CD4-positive, alpha-beta memory T cell (primary cell): ENCODE measurements at places on chromosomes 11 and 22. TPM values are rescaled to one million over a fixed set of nuclear protein-coding genes. Genes with fewer than 3 reads are reported as not detected.

The C11orf86 gene
- total RNA-seq, result not detected

The KCNQ1 gene
- total RNA-seq, result 21.6 TPM

The ACR gene
- total RNA-seq, result not detected

The ME3 gene
- total RNA-seq, result 1.3 TPM

The KDM4D gene
- 0.32 TPM for total RNA-seq

The SEC14L2 gene
- total RNA-seq, result 6.0 TPM

The CRYBB3 gene
- not detected for total RNA-seq

DNA sequence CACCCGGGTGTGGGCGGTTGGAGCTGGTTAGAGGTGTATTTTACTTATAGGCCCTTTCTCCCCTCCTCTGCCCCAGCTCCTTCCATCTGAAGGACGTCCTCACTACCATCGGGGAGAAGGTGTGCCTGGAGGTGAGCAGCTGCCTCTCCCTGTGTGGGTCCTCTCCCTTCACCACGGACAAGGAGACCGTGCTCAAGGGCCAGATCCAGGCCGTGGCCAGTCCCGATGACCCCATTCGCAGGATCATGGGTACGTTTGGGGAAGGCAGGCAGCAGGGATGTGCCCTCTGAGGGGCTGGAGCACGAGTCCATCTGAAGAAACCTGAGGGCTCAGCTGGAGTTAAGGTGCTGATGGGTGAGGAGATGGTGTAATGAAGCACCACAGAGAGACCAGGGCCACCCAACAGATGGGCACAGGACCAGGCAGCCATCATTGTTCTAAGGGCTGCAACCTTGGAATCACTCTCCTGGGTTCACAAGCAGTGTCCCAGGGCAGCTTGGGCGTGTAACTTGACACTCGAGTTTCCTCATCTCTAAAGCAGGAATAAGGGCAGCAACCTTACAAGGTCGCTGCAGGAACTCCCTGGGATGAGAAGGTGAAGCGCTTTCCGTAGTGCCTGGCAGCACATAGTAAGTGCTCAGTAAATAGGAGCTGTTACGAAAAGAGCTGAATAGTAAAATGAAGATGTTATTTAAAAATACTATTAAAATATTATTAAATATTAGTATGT, 29.4 kb downstream of the TCP11L1 start:
- no peak for DNase-seq

DNA sequence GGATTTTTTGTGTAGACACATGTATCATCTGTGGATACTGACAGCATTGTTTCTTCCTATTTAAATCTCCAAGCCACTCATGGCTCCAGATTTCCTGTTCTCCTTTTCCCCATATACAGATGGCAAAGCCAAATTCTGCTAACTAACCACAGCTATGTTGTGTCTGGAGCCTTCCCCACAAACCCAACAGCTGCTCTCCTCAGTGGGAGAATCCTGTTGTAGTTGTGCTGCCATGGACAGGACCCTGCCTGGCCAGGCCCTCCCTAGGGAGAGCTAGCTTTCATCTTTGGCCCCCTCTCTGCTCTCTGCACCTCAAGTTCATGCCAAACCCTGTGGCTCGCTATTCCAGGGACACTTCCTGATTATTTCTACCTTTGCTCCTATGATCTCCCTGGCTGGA, 106.4 kb upstream of the CCDC90B start:
- no peak for DNase-seq

DNA sequence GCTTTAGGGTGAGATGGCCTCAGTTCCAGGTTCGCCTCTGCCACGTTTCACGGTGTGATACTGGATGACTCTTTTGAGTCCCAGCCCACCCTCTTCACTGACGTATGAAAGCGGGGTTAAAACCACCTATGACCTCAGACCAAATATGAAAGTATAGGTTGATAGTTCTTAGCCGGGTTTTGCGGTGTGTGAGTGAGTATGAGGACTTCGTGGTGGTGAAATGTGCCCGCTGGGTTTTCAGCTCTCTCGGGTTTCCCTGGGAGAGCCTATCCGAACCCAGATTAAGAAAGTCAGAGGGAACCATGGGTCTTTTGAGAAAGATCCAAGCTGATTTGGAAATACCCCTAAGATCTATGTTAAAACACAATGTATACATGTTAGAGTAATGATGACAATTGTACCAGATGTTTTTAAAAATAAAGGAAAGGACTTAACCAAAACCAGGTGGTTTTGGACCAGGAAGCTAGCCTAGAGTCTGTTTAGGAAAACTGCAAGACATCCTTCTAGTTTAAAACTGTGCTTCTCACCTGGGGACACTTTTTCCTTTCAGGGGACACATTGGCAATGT, 25.8 kb upstream of the ST3GAL4 start:
- DNase-seq, result peak; percentile 19

- DNase-seq, result no peak
These were observed 476.7 kb upstream of the CCDC179 start for GRCh38 chr11:23336961-23337360.

DNA sequence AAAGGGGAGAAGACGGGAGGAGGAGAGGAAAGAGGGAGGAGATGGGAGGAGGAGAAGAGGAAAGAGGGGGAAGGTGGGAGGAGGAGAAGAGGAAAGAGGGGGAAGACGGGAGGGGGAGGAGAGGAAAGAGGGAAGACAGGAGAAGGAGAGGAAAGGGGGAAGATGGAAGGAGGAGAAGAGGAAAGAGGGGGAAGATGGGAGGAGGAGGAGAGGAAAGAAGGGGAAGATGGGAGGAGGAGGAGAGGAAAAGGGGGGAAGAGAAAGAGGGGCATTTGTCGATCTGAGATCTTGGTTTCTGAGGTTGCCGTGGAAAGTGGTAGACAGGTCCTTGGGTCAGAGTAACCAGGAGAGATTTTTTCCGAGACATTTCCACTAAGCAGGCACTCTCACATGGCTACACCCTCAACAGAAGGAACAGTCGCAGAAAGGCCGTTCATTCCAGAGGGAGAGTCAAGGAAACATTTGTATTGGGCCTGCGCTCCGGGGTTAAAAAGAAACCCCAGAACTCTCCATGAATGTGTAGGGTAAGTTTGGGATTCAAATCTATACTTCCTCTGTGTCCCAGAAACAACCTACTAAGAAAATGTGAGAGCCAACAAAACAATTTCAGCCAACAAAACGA, 39.8 kb upstream of the CARS1 start:
- DNase-seq, result no peak

GRCh38 chr22:22410121-22410520, 98.4 kb downstream of the ZNF280B start:
- DNase-seq, result no peak

GRCh38 chr11:60633645-60634044, 65.8 kb upstream of the MS4A8 start:
- DNase-seq, result no peak

GRCh38 chr11:62680825-62681240, 2.0 kb upstream of the UBXN1 start:
- peak; percentile 57 for DNase-seq

GRCh38 chr11:59708537-59708936, 5.1 kb downstream of the OR10V1 start:
- DNase-seq, result no peak

- DNase-seq, result no peak
These were observed 9.0 kb upstream of the KCNQ1OT1 start for GRCh38 chr11:2708757-2709281.

GRCh38 chr11:115348416-115348815, 155.8 kb downstream of the CADM1 start:
- DNase-seq, result no peak

- DNase-seq, result no peak
These were observed 33.1 kb downstream of the ASCC2 start for GRCh38 chr22:29804985-29805384.

DNA sequence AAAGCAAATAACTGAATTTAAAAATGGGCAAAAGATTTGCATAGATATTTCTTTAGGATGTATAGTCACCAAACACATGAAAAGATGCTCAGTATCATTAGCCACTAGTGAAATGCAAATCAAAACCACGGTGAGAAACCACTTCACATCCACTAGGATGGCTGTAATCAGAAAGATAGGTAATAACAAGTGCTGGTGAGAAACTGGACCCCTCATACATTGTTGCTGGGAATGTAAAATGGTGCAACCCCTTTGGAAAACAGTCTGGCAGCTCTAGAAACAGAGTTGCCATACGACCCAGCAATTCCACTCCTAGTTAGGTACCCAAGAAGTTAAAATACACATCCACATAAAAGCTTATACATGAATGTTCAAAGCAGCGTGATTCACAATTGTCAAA, 16.3 kb downstream of the RPUSD4 start:
- DNase-seq, result no peak

DNA sequence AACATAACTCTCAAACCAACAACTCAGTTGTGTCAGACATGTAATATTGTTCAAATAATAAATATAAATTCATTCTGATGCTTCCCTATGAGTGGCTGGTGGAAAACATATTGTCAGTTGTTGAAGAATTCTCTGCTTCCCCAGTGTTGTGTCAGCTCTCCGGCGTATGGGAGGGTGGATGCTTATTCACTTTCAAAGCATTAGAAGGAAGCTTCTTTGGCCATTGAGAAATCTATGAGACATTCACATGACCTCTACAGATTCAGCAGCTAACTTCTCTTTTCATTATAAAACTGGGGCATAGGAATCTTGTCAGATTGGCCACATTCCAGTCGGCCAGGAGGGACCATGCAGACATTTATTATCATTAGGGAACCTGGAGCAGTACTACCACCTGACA, 2.9 kb downstream of the OR51V1 start:
- DNase-seq, result no peak

- DNase-seq, result no peak
These were observed 50.1 kb upstream of the MUC15 start for GRCh38 chr11:26622181-26622580.

DNA sequence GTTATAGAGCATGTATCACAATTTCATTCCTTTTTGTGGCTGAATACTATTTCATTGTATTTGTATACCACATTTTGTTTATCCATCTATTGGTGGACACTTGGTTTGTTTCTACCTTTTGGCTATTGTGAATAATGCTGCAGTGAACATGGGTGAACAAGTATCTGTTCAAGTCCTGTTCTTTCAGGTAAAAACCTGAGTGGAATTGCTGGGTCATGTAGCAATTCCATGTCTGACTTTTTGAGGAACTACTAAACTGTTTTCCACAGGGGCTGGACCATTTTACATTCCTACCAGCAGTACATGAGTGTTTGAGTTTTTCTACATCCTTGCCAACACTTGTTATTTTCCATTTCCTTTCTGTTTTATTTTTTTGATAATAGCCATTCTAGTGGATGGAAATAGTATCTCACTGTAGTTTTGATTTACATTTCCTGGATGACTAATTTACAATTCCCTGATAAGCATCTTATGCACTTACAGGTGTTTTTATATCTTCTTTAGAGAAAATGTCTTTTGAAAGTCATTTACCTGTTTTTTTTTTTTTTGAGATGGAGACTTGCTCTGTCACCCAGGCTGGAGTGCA, 12.2 kb downstream of the CABIN1 start:
- DNase-seq, result no peak

- DNase-seq, result peak; percentile 65
These were observed 580 bp downstream of the ILK start for GRCh38 chr11:6604081-6604626.

DNA sequence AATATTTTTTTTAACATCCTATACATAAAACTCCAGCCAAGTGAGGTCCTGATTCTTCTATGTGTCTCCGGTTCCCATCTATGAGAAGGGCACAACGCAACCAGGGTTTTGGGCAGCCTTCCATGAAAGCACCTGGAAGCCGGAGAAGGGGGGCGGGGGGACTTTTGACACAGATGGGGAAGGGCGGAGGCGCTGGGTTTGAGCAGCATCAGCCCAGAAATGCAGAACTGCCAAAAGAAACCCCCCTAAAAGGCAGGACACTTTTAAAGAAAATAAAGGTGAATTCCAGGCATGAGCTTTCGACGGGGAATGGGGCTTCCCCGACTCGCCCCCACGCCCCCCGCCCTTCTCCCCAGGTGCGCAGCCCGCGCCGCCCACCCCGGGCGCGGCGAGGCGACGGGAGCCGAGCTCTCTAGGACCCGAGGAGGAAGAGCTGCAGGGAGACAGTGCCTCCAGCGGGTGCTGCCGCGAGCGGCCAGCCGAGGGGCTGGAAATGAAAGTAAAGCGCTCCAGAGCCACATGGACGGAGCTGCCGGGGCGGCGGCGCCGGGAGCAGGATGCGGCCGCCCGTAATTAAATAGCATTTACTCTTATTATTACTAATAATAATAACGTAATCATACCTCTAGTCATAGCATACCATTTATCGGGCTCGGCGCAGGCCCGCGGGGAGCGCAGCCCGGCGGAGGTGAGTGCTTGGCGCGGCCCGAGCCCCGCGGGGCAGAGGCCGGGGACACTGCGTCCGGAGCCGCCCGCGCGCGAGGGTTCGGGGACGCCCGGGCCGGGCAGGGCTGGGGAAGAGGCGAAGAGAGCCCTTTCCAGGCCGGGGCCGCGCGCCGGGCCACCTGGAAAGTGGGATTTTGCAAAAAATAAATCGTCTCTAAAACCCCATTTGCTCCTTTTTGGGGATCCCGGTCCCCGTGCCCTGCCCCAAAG, at the start of gene ZC3H7B:
Gene ZC3H7B (plus strand): TSS at position 441 of the 936 bp plus-strand sequence. CDS start 19,136 bp downstream, outside the sequence.
- peak; percentile 92 for DNase-seq

- no peak for DNase-seq
These were observed 639.3 kb upstream of the KIRREL3 start for GRCh38 chr11:127639916-127640315.

DNA sequence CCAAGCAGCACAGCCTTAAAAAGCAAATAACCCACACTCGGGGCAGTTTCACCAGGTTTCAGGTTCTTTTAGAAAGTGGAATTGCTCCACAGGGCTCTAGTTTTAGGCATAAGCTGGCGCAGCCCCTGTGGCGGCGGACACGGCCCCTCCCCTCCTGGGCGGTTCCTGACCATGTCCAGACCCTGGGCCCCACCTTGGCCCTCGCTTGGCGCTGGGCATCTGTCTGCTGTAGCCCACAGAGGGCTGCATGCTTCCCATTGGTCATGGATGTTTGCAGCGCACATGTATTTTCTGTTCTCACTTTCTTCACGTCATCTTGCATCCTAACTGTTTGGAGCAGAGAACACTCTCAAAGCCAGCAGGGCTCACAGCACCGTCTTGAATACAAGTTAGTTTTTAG, 244.3 kb downstream of the BRD1 start:
- no peak for DNase-seq

GRCh38 chr11:68043349-68044144, 4.7 kb downstream of the TCIRG1 start:
- DNase-seq, result no peak

GRCh38 chr11:43639224-43639623, 41.3 kb upstream of the HSD17B12 start:
- DNase-seq, result no peak

DNA sequence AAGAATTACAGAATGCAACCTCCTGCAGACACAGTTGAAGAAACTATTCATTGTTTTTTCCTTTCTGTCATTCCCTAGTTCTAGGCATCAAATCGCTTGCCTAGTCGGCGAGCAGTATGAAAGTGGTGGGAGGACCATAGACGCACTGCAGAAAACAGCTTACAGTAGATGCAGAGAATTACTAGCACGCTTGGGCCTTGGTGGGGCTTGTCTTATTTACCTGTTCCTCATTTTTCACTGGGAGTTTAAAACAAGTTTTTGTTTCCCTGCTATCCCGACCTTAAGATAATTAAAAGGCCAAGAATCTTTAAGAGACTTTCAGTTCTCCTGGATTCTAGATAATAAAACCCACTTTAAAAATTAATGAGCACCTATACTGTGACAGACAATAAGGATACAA, 713 bp upstream of the ARL14EP start:
- DNase-seq, result no peak
